T-helper 1 cell treated with Interleukin-12 subunit alpha and Interleukin-12 subunit beta and Interleukin-4 antibody, amounts not matched to agents 30 ng/mL and 1 ng/mL, for 36 hours (primary cell): ENCODE measurements at places on chromosomes 6 and 20. TPM values are rescaled to one million over a fixed set of nuclear protein-coding genes. Genes with fewer than 3 reads are reported as not detected.

The CENPB gene
- total RNA-seq, result 73.1 and 78.4 TPM in 2 replicates

The SAMD5 gene
- total RNA-seq, result not detected in 2 replicates

The FOXC1 gene
- 0.07 TPM in 1 of 2 replicates, not detected in the other for total RNA-seq

The GTSF1L gene
- total RNA-seq, result 0.71 TPM in 1 of 2 replicates, not detected in the other

The REM1 gene
- not detected in 2 replicates for total RNA-seq

The VSX1 gene
- not detected in 2 replicates for total RNA-seq

The ASIP gene
- total RNA-seq, result not detected in 2 replicates

The PRR18 gene
- total RNA-seq, result not detected in 2 replicates

The OR2J3 gene
- total RNA-seq, result not detected in 2 replicates

The BPI gene
- not detected in 2 replicates for total RNA-seq

The WFDC10B gene
- total RNA-seq, result not detected in 2 replicates

The GATA5 gene
- not detected in 2 replicates for total RNA-seq

The NCR2 gene
- total RNA-seq, result not detected in 2 replicates

The RPN2 gene
- total RNA-seq, result 223 and 237 TPM in 2 replicates

The OPN5 gene
- not detected in 2 replicates for total RNA-seq

The ADAM33 gene
- total RNA-seq, result not detected in 2 replicates

The SLC32A1 gene
- not detected in 2 replicates for total RNA-seq

The HLA-DQB1 gene
- 20.1 and 27.5 TPM in 2 replicates for total RNA-seq

The SIGLEC1 gene
- not detected in 2 replicates for total RNA-seq

The FOXQ1 gene
- not detected in 2 replicates for total RNA-seq

The EFCAB8 gene
- 0.73 and 0.96 TPM in 2 replicates for total RNA-seq

The TMEM217 gene
- 8.0 TPM in 2 replicates for total RNA-seq

The APOBEC2 gene
- not detected in 2 replicates for total RNA-seq

The CRISP3 gene
- not detected in 2 replicates for total RNA-seq

The ZSCAN12 gene
- total RNA-seq, result 5.6 and 6.2 TPM in 2 replicates

The B3GAT2 gene
- not detected in 2 replicates for total RNA-seq

The EDN1 gene
- total RNA-seq, result 0.47 TPM in 1 of 2 replicates, not detected in the other

The SLPI gene
- total RNA-seq, result 0.64 and 0.88 TPM in 2 replicates

The LIN28B gene
- total RNA-seq, result not detected in 2 replicates

The GJA10 gene
- 0.15 and 0.22 TPM in 2 replicates for total RNA-seq

The GABRR1 gene
- total RNA-seq, result not detected in 2 replicates

The MAS1 gene
- not detected in 2 replicates for total RNA-seq

The MTFR2 gene
- total RNA-seq, result 14.5 and 17.9 TPM in 2 replicates

The PBOV1 gene
- total RNA-seq, result not detected in 2 replicates

The C20orf96 gene
- 4.7 and 5.1 TPM in 2 replicates for total RNA-seq

The KIF3B gene
- total RNA-seq, result 25.4 and 26.9 TPM in 2 replicates

The ACSS2 gene
- total RNA-seq, result 52.2 and 54.3 TPM in 2 replicates

The FAM83B gene
- total RNA-seq, result not detected in 2 replicates

The DEFB124 gene
- not detected in 2 replicates for total RNA-seq

The KIF16B gene
- total RNA-seq, result 8.3 and 9.6 TPM in 2 replicates

The ULBP2 gene
- total RNA-seq, result 1.8 and 2.9 TPM in 2 replicates

The TTBK1 gene
- total RNA-seq, result 1.3 TPM in 2 replicates

The C20orf204 gene
- total RNA-seq, result 14.7 and 15.5 TPM in 2 replicates

The CD40 gene
- total RNA-seq, result 1.7 and 3.2 TPM in 2 replicates

The CGA gene
- total RNA-seq, result not detected in 2 replicates

The OR2H2 gene
- total RNA-seq, result not detected in 2 replicates

The STMND1 gene
- not detected in 2 replicates for total RNA-seq

The HLA-DOB gene
- total RNA-seq, result 7.3 and 8.1 TPM in 2 replicates

The PLN gene
- total RNA-seq, result not detected in 2 replicates

The POU5F1 gene
- total RNA-seq, result not detected in 2 replicates

The LTA gene
- 204 and 212 TPM in 2 replicates for total RNA-seq

The NFATC2 gene
- total RNA-seq, result 87.5 and 87.9 TPM in 2 replicates

The PDCD2 gene
- total RNA-seq, result 85.0 and 91.9 TPM in 2 replicates

The SLC25A27 gene
- total RNA-seq, result not detected in 2 replicates

The DUSP22 gene
- total RNA-seq, result 24.3 and 27.0 TPM in 2 replicates

The GPX6 gene
- total RNA-seq, result not detected in 2 replicates

The DEK gene
- total RNA-seq, result 149 and 150 TPM in 2 replicates

The DSP gene
- 0.10 TPM in 1 of 2 replicates, not detected in the other for total RNA-seq

The CABLES2 gene
- 18.2 and 18.8 TPM in 2 replicates for total RNA-seq
